A673 (cell line): ENCODE measurements at places on chromosomes 2 and 18.

- DNase-seq, result no peak
These were observed 439.8 kb downstream of the RNF144A start for GRCh38 chr2:7356909-7357584.

GRCh38 chr2:181141676-181142075 is 161.3 kb downstream of the UBE2E3 start:
- DNase-seq, result no peak

GRCh38 chr2:200534572-200534971 is 8.6 kb downstream of the SGO2 start:
- no peak for DNase-seq

DNA sequence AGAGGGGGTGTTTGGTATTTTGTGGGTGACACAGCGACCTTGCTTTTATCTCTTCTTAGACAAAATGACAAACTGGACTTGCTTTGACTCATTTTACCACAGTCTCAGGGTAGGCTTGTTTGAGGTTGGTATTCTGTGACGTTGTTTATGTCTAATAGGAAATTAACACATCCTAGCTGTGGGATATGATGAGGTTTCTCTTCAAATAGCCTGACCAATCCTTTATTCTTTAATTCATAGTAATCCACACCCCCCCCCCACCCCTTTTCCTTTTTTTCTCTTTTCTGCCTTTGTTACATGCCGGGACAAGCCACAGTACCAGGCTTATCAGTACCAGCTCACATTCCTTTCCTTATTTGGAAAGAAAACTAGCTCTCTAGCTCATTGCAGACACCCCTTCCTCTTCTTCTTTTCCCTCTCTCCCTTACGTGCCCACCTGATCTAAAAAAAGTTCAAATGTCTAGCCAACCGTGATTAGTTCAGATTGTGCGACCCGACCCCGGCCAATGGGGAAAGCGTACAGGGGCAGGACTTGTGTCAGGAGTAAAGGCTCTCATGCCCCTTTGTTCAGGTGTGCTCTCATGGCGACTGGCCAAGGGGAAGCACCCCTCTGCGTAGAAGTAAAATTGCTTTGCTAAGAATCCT is 52.2 kb upstream of the PTPRM start:
- DNase-seq, result no peak

DNA sequence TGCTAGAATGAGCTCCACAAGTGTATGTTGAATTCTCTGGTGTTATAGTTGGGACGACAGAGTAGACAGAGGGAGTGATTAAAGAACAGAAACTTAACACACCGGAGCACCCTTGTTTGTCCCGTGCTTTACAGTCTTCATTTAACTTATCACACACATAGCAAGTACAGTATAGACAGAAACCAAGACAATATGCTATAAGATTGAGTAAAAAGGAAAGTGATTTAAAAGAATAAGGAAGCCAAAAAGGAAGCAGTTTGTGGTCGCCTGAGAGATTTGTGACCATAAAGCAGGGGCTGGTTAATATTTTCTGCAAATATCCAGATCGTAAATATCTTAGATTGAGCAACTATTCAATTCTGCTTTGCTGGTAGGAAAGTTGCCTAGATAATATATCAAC is 1128.4 kb downstream of the TSN start:
- no peak for DNase-seq

- DNase-seq, result no peak
These were observed 63.3 kb upstream of the EFEMP1 start for GRCh38 chr2:55986700-55987440.

GRCh38 chr2:99679518-99679917 is 189.7 kb upstream of the REV1 start:
- no peak for DNase-seq

DNA sequence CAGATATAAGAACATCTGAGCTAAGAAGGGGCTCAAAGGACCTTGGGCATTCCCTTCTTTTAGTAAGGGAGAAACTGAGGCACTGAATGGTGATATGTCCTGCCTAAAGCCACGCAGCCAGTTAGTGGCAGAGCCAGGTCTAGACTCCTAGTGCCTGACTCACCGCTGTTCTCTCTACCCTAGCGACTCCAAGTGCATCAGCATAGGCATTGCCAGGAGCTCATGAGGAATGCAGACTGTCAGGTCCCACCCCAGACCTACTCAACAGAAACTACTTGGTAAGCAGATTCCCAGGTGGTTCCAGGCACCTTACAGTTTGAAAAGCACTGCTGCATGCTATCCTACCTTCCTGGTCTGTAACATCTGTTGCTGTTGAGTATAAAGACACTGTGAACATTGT is 158.9 kb downstream of the MSH2 start:
- DNase-seq, result no peak

- no peak for DNase-seq
These were observed 6.0 kb upstream of the ASAP2 start for GRCh38 chr2:9200633-9201015.
